ENCODE measurements at places on chromosomes 11 and 22.

DNA sequence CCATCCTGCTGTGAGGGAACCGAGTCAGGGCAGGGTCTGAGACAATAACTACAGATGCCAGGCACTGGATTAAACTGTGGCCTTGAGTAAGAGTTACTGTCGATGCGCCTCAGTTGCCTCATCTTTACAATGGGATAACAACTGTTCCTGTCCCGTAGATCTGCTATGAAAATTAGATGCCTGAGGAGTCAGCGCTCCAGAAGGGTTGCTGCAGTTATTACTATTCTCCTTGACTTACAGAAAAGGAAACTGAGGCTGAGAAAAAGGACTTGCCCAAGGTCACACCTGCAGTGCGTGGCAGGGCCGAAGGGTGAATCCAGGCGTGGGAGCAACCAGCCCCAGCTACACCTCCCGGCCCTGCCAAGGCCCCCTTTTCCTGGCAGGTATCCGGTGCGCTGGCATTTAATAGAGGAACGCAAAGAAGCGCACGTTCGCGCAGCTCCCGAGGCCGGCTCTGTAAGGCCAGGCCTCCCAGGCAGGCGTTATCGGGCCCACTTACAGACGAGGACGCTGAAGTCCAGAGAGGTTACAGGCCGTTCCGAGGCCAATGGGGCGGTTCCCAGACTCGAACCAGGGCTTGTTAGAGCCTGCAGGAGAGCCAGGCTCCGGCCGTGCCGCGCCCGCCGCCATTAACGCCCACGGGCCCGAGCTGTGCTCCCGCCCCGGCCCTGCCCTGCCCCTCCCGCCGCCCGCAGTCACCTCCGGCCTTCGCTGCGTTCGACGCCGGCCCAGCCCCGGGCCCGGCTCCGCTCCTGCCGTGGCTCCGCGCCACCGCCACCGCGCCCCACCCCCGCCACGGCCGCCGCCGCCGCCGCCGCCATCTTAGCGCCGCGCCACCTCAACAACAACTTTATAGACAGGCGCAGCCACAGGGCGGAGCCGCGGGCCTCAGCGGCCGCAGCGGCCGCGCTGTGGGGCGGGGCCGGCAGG, at the start of gene C11orf68:
TSS of gene C11orf68 (minus strand) at position 852 of the 930 bp plus-strand sequence. CDS start at position 821, 31 bp downstream.
- DNase-seq: no peak

GRCh38 chr22:24431309-24432034, 4.1 kb downstream of the ADORA2A start:
- DNase-seq: peak; percentile 7

DNA sequence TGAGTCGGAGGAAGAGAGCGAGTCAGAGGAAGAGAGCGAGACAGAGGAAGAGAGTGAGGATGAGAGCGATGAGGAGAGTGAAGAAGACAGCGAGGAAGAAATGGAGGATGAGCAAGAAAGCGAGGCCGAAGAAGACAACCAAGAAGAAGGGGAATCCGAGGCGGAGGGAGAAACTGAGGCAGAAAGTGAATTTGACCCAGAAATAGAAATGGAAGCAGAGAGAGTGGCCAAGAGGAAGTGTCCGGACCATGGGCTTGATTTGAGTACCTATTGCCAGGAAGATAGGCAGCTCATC, 780 bp downstream of the TRIM44 start:
- DNase-seq: no peak

DNA sequence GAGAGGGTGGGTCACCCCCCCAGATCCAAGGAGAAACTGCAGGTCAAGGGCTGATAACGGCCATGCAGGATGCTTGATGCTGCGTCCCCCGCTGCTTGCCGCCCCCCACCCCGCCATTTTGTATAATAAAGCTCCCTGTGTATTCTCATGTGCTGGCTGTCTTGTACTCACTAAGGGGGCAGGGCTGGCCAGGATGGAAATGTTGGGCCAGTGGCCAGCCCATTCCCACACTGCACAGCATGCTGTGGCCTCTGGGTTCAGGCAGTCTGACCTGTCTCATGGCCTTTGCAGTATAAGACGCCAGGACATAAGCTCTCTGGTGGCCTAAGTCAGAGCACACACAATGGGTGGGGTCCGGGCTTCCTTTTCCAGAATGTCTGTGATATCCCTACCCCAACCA, 421 bp upstream of the PRR33 start:
- no peak for DNase-seq

DNA sequence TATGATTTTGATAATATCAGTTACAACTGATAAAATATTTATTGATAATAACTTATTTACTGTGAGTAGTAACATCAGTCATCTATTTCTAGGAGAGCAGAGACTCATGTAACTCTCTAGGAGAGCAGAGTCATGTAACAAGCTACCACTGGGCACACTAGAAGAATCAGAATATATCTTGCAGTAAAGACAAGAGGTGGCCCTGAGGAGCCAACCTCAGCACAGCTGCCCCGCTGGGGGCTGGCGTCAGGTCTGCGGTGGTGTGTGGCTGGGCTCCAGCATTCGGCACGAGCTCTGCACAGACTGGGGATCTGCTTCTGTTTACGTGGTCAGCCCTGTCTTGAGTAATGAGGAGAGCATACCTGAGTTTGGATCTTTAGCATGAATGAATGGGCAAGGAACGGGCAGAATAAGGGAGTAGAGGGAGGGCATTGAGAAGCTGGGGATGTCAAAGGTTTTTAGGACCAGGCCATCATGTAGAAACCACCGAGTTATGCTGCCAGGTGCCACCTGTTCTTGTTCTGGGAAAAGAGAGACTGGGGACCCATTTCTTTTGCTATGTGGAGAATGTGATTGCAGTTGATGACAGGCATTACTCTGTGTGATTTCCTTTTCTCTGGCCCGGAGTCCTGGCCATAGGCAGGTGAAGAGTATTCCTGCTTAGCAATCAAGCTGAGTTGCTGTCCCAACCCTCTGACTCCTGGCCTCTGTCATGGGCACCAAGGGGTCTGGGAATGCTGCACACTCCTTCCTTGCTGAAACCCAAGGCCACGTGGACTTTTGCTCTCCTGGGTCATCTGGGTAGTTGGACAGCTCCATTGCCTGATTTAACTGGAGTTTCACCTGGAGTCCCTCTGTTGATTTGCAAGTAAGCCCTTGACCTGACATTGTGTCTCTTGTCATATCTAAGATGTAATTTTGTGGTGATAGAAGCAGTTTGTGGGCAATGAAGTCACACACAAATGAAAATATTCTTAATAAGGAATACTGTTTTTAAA, 50.9 kb upstream of the HEPHL1 start:
- DNase-seq: no peak

GRCh38 chr11:126122863-126123262, 60.2 kb upstream of the CDON start:
- DNase-seq: no peak

- peak; percentile 70 for DNase-seq
Observed at GRCh38 chr22:45441138-45441537, 27.6 kb downstream of the RIBC2 start.

DNA sequence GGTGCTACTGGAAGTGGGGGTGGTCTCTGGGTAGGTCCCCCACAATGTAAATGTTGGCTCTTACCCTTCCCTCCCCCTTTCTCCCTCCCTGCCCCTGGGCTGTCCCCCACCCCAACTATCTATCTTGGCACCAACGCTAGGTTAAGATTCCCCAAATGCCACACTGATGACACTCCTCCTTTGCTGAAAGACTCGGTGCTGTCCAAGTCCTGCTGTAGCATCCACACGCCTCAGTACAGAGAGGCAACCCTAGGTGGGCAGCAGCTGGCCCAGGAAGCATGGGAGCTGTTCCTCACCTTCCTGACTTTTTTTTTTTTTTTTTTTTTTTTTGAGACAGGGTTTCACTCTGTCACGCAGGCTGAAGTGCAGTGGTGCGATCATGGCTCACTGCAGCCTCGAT, 3.4 kb upstream of the KCTD17 start:
- DNase-seq: no peak

- no peak for DNase-seq
Observed at GRCh38 chr22:17726006-17726927, 48.0 kb downstream of the BID start.

DNA sequence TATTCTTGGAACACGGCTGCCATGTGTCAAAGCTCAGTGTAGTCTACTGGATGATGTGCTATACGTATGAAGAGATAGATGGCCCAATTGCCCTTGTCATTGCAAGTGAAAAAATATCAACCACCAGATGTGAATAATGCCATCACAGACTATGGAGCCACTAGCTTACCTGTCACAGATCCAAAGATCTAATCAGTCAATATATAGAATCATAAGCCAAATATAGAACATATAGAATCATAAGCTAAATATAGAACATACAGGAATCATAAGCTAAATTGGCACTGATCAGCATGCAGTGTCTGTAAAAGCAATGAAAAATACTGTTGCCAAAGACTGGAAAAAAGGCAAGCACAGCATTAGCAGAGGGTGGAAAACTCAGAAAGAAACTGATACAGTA, 1656.9 kb upstream of the RAG2 start:
- no peak for DNase-seq

GRCh38 chr11:74935285-74935684, 13.6 kb downstream of the XRRA1 start:
- no peak for DNase-seq

DNA sequence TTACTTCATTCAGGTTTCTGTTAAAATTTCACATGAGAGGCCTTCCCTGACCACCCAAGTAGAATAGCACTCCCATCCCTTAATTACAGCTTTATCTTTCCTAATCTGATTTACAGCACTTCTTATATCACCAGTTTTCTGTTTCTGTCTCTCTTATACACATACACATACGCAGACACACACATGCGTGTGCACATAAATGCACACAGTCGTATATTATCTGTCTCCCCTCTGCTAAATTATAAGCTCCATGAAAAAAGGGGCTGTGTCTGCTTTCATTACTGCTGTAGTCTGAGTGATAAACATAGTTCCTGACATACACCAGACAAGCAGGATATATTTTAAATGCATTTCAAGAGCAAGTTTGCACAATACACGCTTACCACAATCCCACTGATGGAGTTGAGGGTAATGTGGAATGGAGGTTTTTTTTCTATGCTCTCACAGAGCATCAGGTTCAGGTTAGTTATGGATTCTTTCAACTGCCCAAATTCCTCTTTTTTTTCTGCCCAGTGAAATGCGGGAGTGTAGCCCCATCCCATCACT, 13.7 kb upstream of the TOP3B start:
- DNase-seq: no peak

DNA sequence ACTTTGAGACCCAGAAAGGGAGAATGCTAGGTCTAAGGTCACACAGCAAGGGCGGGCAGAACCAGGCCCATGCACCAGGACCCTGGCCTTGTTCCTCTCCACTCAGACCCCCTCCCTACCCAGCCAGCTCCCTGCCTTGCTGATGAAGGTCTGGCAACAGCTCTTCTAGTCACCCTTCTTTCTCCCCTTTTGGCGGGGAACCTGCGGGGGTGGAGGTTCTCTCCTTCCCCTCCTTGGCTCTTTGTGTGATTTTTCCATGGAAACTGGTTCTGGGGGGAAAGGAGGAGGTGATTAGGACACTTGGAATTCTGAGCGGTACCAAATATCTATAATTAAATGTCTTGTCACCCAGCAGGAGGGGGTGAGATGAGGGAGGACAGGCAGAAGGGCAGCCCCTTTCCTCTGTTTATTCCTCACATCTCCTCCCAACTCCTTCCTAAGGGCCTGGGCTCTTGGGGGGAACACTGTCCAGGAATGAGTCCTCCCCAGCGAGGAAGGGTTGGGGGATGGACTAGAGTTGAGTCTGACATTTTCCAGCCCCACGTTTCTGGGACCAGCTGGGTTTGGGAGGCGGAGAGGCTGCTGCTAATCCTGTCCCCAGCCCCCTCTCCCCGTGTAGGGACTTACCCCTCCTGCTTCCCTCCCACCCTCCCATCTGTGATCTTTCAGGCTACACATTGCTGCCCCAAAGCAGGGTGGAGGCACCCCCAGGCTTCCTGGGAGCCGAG, 7.4 kb downstream of the ARHGEF17 start:
- DNase-seq: no peak

DNA sequence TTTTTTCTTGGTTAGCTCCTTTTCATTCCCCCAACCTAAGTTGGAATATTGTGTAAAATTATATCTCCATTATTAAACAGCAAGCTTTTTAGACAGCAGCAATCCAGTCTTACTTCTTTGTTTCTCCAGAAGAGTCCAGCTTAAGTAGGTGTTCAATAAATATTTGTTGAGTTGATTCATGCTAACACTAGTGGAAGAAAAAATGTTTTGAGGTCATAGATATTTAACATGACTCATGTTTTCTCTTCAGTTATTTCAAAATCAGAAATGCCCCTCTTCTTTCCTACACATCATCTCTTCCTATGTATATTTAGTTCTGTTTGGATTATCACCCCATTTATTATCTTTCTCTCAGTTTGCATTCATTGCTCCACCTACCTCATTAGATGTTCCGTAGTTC, 20.3 kb downstream of the CCDC83 start:
- DNase-seq: no peak

- DNase-seq: no peak
Observed at GRCh38 chr11:23674866-23675265, 814.6 kb upstream of the CCDC179 start.

GRCh38 chr22:46881373-46882118, 119.1 kb downstream of the TBC1D22A start:
- no peak for DNase-seq

DNA sequence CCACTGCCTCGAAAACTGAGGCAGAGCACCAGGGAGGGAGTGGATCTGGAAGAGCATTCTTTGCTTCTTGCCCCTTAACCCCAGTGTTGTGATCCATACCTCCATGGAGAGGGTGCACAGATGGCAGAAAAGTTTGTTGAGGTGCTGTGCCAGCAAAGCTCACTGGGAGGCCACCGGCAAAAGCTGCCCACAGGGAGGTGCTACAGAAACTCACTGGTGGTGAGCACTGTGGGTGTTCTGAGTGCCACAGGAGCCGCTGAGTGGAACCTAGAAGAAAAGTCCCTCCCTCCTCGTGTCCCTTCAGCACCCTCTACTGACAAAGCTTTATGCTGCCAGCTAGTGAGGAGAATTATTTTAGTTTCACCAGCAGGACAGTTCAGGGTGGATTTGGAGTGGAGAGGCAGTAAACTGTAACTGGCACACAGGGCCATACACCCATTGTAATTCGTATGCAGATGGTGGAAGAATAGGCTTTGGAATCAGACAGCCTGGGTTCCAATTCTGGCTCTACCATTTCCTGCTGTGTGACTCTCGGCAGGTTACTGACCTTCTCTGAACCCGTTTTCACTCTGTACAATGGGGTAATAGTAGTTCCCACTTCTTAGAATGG, 84.6 kb downstream of the SWAP70 start:
- DNase-seq: no peak

- DNase-seq: no peak
Observed at GRCh38 chr11:69526453-69526810, 45.0 kb downstream of the LINC01488 start.

DNA sequence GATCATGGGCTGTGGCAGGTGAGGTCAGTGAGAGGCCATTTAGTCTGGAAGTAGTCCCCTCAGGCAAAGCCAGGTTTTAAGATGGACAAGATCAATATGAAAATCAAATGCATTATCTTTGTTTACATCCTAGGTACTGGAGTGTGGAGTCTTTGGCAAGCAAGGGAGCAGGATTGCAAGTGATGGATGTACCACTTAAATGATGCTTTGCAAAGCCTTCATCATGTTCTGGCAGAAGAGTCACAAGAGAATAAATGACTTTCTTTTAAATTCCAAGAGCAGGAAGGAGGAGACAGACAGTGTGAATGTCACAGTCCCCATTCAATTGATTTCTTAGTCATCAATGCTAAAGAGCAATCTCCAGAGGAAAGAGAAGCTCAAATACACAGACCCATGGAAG, 908.3 kb downstream of the FAM181B start:
- no peak for DNase-seq

- DNase-seq: no peak
Observed at GRCh38 chr11:11622772-11623171, 967 bp upstream of the GALNT18 start.
